Breast epithelium (tissue), 4 donors: ENCODE measurements at places on chromosomes 6 and 20. TPM values are rescaled to one million over a fixed set of nuclear protein-coding genes. Genes with fewer than 3 reads are reported as not detected.

- no peak for DNase-seq
- no peaks in the 10 kb centered on the region for H3K4me1 ChIP-seq
Observed at GRCh38 chr6:139448051-139448649, 73.7 kb upstream of the CITED2 start.

GRCh38 chr20:33554914-33555420 is 65.1 kb downstream of the CBFA2T2 start:
- no peaks in the 10 kb centered on the region for H3K4me1 ChIP-seq
- H3K4me3 ChIP-seq, result no peak overlapping the region
- no peaks in the 10 kb centered on the region for H3K36me3 ChIP-seq
- H3K27ac ChIP-seq, result peak overlapping the region; percentile 51
- DNase-seq, result no peak

PNLDC1 gene
- total RNA-seq, result not detected

RIN2 gene
- 82.7 TPM for total RNA-seq

DNA sequence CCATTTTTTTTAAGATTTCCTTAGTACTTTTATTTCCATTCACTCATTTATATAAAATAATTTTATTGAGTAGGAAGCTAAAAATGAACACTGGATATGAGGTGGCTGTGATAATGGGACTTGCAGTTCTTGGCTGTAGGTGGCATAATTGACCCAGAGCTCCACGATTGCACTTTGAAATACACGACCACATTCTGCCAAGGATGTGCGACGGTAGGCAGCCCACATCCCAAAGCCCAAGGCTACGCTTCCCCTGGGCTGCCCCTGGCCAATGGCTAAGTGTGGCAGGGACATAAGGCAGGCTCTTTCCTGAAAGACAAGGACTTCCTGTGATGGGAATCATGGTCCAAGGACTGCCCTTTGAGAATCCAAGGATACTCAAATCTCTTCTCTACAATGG is 43.7 kb upstream of the ADTRP start:
- H3K27me3 ChIP-seq, result no peaks in the 10 kb centered on the region
- no peak overlapping the region for H3K4me3 ChIP-seq
- no peak for DNase-seq
- no peak overlapping the region for H3K27ac ChIP-seq
- H3K36me3 ChIP-seq, result no peaks in the 10 kb centered on the region
- no peaks in the 10 kb centered on the region for H3K4me1 ChIP-seq

- no peaks in the 10 kb centered on the region for H3K27me3 ChIP-seq
- peaks cover 7% of the 10 kb centered on the region for H3K36me3 ChIP-seq
- no peaks in the 10 kb centered on the region for H3K4me1 ChIP-seq
- no peak overlapping the region for H3K4me3 ChIP-seq
- no peak for DNase-seq
Observed at GRCh38 chr20:5570031-5570430, 180.2 kb upstream of the SHLD1 start.

CLPSL1 gene
- not detected for total RNA-seq

DNA sequence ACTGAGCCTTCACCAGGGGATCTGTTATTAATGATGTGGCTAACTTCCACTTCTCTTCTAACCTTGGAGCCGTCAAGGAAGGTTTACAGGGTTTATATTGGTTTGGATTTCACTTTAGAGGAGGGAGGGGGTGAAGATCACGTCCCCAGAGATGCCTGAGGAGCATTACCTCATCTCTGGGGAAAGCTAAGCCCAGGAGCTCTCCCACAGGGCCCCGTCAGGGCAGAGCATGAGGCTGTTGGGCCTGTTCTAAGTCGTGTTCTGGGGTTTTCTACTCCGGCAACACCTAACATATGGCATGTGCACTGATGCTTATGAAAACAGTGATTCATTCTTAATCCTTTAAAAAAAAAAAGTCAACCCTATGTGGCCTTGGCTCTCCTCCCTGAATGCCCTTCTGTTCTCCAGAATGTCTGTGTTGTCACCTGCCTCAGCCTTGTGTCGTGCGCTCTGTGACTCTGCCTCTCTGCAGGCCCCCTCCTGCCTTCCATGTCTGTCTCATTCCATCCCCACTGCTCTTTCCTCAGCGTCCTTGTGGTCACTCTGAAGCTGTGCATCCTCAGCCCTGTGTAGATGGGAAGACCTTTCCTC is 97.4 kb upstream of the JARID2 start:
- no peak for DNase-seq
- no peaks in the 10 kb centered on the region for H3K27me3 ChIP-seq
- H3K27ac ChIP-seq, result no peak overlapping the region
- no peak overlapping the region for H3K4me3 ChIP-seq
- H3K36me3 ChIP-seq, result no peaks in the 10 kb centered on the region

GRCh38 chr6:42702200-42702599 is 20.2 kb downstream of the PRPH2 start:
- no peaks in the 10 kb centered on the region for H3K4me1 ChIP-seq
- H3K27me3 ChIP-seq, result no peaks in the 10 kb centered on the region
- H3K27ac ChIP-seq, result no peak overlapping the region
- no peak overlapping the region for H3K4me3 ChIP-seq
- H3K36me3 ChIP-seq, result no peaks in the 10 kb centered on the region
- no peak for DNase-seq
